ENCODE measurements at places on chromosomes 1 and 21.
A peak's percentile ranks its signal among the peaks of the same experiment; 100 is the strongest.

GRCh38 chr1:156200044-156200443, 6.1 kb downstream of the SLC25A44 start:
- no peak for DNase-seq

- DNase-seq, result no peak
These were observed 23.7 kb downstream of the SNX27 start for GRCh38 chr1:151635479-151636072.

DNA sequence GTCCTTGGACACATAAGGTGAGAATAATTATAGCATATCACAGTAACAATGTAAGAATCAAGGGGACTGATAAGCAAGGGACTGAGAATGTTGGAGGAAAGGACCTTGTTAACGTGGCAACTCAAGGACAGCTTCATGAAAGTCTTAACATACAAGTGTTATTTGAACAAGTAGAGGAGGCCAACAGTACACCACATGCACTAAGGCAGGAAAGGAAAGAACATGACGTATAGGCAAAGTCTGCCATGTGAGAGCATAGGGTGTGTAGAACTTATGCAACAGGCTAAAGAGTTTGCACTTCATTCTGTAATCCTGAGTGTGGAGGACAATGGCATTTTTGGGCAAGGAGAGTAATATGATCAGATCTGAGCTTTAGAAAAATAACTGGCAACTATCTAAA, 33.3 kb upstream of the DIRAS3 start:
- no peak for DNase-seq

- DNase-seq, result no peak
These were observed 29.9 kb upstream of the SNX27 start for GRCh38 chr1:151581921-151582320.

- no peak for DNase-seq
These were observed at the start of gene MXRA8 for GRCh38 chr1:1358433-1359271. TSS of gene MXRA8 (minus strand) at chr1:1358555. CDS start at chr1:1358504, 51 bp downstream.

DNA sequence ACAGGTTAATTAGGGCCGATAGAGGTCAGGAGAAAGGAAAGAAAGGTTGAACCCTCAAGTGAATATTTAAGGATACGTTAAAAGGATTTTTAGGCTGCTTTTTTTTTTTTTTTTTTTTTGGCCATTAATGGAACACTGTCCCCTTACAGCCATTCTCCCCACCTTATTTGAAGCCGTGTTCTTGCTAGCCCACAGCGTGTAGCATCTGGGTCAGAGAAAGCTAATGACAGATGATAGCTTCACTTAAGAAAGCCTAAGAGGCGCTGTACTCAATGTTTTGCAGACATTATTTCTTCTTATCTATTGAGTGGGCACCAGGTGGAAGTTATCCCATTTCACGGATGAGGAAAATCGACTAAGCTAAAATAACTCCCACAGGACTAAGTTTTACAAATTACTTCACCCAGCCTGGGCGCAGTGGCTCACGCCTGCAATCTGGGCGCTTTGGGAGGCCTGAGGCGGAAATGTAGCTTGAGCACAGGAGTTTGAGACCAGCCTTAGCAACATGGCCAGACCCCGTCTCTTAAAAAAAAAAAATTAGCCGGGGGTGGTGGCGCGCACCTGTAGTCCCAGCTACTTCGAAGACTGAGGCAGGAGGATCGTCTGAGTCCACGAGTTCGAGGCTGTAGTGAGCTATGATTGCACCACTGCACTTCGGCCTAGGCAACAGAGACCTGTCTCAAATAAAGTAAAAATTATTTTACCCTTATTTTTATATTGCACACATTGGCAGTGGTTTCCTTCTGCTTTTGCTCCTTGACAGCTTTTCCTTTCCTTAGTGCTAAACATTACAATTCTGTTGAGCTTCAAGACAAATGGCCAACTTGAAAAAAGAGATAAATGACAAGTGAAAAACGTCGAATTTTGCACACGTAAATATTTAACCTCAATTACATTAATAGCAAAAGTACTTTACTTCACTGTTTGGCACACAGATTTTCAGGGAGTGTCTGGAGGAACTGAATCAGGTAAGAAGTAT, 1.1 kb upstream of the PHTF1 start:
- DNase-seq, result no peak

- no peak for DNase-seq
These were observed 1.2 kb downstream of the CEP170 start for GRCh38 chr1:243253926-243254232.

DNA sequence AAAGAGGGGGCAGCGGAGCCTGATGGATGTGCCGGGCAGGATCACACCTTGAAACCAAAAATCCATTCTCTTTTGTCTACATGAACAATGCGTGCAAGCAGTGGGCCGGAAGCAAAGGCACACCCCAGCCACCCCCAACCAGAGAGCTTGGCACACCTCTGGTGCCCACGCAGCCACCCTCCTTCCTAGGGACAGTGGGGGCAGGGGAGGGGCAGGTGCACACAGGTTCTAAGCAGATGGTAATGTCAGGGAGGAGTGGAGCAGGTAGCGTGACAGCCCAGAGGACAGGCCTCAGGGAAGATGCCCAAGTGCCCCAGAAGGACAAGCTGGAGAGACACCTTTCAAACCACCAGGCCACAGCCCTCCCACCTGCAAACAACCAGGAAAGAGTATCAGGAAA, 36.5 kb downstream of the SYF2 start:
- DNase-seq, result no peak

DNA sequence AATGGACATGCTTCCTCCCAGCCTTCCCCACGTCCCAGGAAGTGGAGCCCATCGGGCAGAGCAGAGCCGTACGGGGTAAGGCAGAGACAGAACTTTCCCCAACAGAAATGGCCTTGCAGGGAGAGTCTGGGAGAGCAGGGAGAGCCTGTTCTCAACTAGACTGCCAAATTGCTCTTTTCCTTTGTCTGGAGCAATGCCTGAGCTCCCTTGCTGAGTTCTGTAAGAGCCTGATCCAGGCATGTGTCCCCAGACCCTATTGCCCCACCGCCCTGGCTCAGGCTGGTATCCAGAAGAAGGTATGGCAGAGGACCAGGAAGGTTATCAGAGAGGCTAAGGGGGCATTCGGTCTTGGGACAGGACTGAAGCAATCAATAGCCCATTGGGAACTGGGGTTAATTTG, 79.9 kb downstream of the TMEM53 start:
- no peak for DNase-seq

- no peak for DNase-seq
These were observed 1582.2 kb downstream of the MRPL39 start for GRCh38 chr21:24025101-24025500.

DNA sequence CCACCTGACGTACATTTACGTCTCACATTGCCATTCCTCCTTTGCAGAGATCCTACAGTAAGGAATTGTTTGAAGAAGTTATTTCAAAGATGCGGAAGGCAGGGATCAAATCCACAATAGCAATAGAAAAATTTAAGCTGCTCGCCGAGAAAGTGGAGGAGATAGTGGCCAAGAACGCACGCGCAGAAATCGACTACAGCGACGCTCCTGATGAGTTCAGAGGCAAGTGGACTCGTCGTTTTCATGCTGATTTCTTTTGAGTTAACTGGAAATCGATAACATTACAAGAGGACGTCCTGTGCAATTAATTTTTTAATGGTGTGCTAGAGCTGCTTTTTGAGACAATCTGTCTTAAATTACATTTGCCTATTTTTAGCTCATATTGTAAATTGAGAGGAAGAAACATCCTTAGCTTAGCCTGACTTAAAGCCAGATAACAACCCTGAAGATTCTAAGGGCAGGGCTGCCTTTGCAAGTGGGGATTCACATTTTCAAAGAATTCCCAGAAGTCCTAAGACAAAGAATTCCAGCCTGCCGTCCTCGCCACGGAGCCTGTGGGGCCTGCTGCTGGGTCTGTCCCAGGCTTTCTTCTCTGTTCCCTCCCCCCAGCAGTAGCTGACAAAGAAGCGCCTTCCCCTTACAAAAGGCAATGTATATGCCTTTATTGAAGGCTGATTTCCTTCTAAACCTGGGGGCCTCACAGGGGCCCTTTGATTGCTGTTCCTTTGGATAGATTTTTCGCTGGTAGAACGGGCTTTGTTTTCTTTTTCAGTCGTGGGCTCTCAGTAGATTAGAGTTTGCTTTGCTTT, 31.6 kb upstream of the KIF1B start:
- no peak for DNase-seq

- DNase-seq, result no peak
These were observed 72.0 kb downstream of the SLC66A1 start for GRCh38 chr1:19384113-19384512.

DNA sequence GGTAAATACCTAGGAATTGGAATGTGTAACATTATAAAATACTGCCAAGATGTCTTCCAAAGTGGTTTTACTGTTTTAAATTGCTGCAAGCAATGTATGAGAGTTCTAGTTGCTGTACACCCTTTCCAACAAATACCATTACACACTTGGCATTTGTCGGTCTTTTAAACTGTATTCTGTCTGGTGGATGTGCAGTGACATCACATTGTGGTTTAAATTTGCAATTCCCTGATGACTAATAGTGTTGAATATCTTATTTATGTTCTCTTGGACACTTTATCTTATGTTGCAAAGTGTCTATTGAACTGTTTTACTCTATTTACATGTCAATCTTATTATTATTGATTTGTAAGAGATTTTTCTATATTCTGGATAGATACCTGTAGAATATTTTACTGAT, 561.2 kb upstream of the B3GALT2 start:
- no peak for DNase-seq

DNA sequence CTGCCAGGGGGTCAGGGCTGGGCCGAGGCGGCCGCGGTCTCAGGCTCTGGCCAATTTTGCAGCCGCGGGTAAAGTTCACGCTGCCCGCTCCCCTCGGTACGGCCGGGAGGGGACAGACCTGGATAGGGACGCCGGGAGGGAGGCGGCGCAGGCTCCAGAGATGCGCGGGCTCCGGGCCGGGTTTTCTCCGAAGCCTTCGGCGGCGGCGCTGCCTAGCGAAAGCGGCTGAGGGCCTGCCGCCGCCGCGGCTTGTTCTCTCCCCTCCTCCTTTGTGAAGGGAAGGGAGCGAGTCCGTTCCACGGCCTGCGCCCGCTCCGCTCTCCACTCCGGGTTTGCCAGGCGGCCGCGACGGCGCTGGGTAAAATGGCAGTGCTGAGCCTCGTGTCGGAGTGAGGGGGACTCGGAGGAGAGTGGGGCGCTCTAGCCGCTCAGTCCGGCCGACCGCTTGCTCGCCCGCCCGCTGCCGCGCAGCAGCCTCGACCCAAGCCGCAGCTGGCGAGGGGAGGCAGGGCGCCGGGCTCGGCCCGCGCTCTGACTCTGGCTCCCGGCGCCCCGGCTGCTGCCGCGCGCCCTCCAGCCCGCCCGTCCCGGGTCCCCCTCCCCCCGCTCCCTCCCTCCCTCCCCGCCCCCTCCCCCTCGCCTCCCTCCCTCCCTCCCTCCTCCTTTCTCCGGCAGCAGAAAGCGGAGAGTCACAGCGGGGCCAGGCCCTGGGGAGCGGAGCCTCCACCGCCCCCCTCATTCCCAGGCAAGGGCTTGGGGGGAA, at the start of gene ARID1A:
Gene ARID1A, plus strand, starts transcription at position 660 of the 763 bp plus-strand sequence. CDS start 389 bp downstream, outside the sequence.
- peak; percentile 46 for DNase-seq

- DNase-seq, result no peak
These were observed 126.5 kb downstream of the ADSS2 start for GRCh38 chr1:244325056-244325758.

- no peak for DNase-seq
These were observed 70.3 kb upstream of the KCNK1 start for GRCh38 chr1:233543338-233544255.

DNA sequence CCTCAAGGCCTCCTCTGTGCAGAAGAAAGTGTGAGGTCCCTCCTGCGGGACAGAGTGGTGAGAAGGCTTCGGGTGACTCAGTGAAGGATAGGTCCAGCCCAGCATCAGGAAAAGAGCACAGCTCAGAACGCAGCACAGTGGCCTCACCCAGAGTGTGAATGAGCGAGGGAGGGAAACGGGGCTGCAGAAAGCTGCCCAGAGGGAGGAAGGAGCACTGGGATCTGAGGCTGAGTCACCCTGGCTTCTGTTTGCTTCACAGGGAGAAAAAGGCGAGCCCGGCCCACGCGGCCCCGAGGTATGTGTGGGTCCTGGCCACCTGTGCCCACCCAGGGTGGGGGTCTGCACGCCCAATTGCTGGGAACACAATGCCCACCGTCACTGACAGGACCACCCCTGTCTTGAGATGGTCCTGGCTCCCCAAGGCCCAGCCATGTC, 24.3 kb downstream of the COL6A2 start:
- DNase-seq, result no peak

DNA sequence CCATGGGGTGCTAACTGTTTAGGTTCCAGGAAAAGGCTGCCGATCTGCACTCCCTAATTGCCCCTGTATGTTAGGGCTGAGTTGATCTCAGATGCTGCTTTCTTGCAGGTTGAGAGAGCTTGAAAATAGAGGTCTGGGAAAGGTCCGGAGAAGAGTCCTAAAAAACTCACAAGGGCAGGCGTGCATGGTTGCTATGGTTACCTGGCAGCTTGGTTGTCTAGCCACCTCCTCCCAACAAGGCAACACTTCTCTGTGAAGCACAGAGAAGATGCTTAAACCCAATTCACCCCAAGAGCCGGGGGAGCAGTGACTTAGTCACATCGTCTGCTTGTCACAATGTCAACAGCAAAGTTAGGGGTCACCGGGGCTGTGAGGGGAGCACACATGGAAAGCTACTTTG, 31.0 kb upstream of the LRRC52 start:
- no peak for DNase-seq

DNA sequence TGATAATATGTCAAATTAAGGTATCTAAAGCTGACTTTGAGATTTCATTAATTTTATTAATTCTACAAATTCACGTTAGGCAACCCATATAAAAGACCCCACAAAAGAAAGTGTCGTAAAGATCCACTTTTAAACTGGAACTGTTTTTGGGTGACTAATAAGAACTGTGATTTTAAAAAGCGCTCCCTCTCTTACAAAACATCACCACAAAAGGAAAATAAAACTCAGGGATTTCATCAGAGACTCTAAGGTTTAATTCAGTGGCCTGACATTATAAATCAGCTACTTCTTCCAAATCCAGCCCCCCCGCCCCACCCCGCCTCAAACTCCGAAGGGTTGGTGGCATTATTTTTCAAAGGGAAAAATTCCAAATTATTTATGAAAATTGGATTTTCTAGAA, 2.7 kb downstream of the COL24A1 start:
- no peak for DNase-seq

GRCh38 chr1:21294266-21294989, 4.2 kb upstream of the ECE1 start:
- no peak for DNase-seq

- DNase-seq, result no peak
These were observed 147.9 kb upstream of the POU3F1 start for GRCh38 chr1:38194472-38194871.

DNA sequence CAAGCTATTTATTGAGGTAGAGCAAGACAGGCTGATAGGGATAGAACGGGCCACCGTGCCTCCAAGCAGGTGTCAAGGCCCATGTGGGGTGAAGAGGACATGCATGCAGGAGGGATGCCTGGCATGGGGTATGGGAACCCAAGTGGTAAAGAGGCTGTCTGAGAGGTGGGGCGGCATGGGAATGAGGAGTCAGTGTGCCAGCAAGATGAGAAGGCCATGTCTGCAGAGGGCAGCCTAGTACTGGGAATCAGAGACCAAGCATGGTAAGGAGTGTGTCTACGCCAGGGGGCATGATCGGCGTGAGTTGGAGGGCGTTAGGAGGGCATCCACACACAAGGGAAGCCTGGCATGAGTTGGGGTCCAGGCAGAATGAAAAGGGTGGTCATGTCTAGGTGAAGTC, 303.7 kb upstream of the PLD5 start:
- DNase-seq, result no peak

- no peak for DNase-seq
These were observed 6.8 kb downstream of the LAPTM5 start for GRCh38 chr1:30750731-30751291.

All from cerebellar nuclear complex (tissue), 1 donor.